ENCODE measurements at places on chromosomes 13 and 19. TPM values are rescaled to one million over a fixed set of nuclear protein-coding genes. Genes with fewer than 3 reads are reported as not detected.

The CALR3 gene
- total RNA-seq = not detected

The OSCAR gene
- total RNA-seq = 0.40 TPM

The GAPDHS gene
- total RNA-seq = not detected

The SIGLEC8 gene
- not detected for total RNA-seq

The TEX29 gene
- 0.93 TPM for total RNA-seq

The CYP2F1 gene
- not detected for total RNA-seq

The BST2 gene
- 301 TPM for total RNA-seq

The PGLYRP2 gene
- total RNA-seq = 0.10 TPM

The DENND1C gene
- total RNA-seq = 101 TPM

The ACP7 gene
- not detected for total RNA-seq

The OVOL3 gene
- not detected for total RNA-seq

The ZNF541 gene
- total RNA-seq = 0.15 TPM

DNA sequence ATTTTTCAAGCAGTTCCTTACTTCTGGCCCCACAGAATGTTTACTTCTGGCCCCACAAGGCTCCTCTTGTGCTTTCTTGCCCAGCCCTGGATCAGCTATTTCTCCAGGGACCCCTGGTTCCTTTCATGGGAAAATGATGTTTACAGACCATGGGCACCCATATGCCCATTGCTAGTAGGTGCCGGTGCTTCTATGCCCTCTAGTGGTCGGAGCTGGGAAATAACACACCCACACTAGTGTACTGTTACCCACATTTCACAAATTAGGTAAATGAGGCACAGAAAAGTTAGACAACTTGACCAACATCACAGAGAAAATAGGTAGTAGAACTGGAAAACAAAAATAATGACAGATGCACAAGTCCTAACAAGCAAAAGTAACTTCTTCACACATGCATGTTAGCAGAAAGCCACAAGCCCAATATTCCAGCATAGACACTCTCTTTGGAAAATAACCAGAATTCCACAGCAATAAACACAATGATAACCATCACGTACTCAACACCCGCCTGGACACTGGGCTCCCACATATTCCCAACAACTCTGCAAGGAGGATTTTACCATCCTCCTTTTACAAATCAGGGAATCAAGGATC is 1.3 kb upstream of the CEACAM6 start:
- DNase-seq = peak; percentile 71

GRCh38 chr19:49085020-49085867 is at the start of gene SNRNP70:
SNRNP70 (plus strand) TSS chr19:49085451; CDS start chr19:49086415, 964 bp downstream.
- DNase-seq = peak; percentile 99

DNA sequence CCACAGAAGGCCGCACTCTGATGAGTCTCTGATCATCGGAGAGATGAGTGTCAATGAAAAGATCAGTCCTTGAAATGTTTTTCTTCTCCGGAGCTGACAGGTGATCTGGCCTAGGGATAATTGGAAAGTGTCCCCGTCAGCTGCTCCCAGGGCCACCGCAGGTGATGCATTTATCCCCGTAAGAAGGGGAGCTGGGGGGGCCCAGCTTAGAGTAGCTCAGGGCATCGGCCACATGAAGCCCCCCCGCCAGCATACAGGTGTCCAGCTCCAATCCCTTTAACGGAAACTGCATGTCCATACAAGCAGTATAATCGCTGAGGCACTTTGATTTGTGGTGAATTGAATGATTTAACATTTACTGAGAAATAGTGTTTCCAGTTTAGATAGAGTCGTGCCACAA is 27.7 kb downstream of the ATP4B start:
- no peak for DNase-seq

GRCh38 chr13:93248627-93249047 is 22.0 kb downstream of the GPC6 start:
- no peak for DNase-seq

GRCh38 chr13:59673286-59673685 is 490.4 kb downstream of the DIAPH3 start:
- DNase-seq = no peak

- no peak for DNase-seq
Observed at GRCh38 chr13:98345107-98345935, 168.3 kb upstream of the RNF113B start.

- DNase-seq = no peak
Observed at GRCh38 chr13:24864579-24864978, 100.6 kb downstream of the RNF17 start.

DNA sequence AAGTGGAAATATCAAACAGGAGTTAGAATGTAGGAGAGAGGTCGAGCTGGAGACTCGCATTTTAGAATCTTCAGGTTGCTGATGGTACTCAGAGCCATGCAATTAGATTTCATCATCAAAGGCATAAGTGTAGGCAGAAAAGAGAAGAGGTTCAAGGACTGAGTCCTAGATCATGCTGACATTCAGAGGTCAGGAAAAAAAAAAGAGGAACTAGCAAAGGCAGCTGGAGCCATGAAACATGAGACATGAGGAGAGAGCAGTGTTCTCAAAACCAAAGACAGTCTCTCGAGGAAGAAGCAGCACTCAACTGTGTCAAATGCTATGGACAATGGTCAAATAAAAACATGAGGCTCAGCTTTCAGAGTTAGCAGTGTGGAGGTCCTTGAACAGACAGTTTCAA is 12.4 kb upstream of the TPP2 start:
- no peak for DNase-seq

- no peak for DNase-seq
Observed at GRCh38 chr19:43290568-43291359, 21.4 kb upstream of the PSG9 start.

GRCh38 chr19:5037936-5038335 is 69.0 kb downstream of the KDM4B start:
- no peak for DNase-seq

GRCh38 chr13:98222816-98223215 is 45.7 kb upstream of the RNF113B start:
- DNase-seq = no peak

- DNase-seq = no peak
Observed at GRCh38 chr19:49718991-49719390, 28.1 kb downstream of the CPT1C start.

- no peak for DNase-seq
Observed at GRCh38 chr19:45771311-45771933, 2.4 kb upstream of the SIX5 start.
